ENCODE measurements at places on chromosomes 16 and 17.
A peak's percentile ranks its signal among the peaks of the same experiment; 100 is the strongest.

GRCh38 chr17:34182036-34182803 is 72.9 kb upstream of the CCL2 start:
- DNase-seq, result no peak

GRCh38 chr17:78342449-78343186 is 17.3 kb downstream of the SOCS3 start:
- peak; percentile 78 for DNase-seq

DNA sequence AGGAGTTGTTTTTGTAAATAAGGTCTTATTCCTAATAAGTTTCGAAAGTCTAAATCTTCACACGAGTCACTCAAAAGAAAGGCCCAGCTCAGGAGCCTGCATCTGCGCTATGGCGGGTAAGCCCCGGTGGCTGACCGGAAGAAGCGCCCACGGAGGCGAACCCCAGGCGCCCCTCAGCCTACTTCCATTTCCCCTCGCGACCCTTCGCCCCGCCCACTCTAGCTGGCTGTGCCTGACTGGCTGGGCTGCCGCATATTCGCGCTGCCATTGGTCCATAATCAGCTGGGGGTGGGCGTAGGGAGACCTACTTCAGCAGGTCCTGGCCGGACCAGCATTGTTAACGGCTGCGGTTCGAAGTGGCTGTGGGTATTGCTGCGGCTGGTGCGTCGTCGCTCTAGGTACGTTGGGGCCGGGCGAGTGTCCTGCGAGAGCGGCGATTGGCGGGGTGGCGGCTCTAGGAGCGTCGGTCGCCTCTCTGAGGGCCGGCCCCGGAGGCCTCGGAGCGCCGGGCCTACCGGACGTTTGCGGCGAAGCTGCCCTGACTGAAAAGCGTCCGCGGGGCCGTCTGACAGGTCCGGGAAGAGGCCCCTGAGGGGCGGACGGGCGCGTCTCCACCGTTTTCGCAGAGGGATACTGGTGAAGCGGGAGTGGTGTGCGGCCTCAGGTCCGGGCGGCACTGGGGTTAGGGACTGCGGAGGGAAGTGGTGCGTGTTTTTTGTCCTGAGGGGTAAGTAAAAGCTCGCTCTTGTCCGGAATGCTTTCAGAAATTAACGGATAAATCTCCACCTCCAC is at the start of gene ATF7IP2:
TSS of gene ATF7IP2 (plus strand) at position 337 of the 792 bp plus-strand sequence. CDS start 44,560 bp downstream, outside the sequence.
- DNase-seq, result peak; percentile 86

DNA sequence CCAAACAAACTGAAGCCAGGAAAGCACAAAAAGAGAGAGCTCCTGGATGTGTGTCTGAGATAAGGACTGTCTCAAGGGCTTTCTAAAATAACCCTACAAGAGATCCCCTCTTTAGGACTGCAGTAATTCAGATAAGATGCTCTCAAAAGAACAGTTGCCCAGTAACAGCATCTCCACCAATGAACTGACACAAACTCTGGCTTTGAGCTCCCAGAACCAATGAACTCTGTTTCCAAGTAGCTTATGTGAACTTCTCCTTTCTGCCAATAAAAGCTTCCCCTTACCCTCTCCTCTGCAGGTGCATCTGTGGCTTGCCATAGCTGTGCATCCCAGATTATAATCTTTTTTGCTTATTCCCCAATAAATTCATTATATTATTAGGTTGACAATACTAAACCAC is 421.5 kb downstream of the SLC39A11 start:
- no peak for DNase-seq

- DNase-seq, result no peak
These were observed 381.0 kb downstream of the TOX3 start for GRCh38 chr16:52165961-52166360.

GRCh38 chr17:38429476-38430100 is 1.3 kb downstream of the ARHGAP23 start:
- no peak for DNase-seq

DNA sequence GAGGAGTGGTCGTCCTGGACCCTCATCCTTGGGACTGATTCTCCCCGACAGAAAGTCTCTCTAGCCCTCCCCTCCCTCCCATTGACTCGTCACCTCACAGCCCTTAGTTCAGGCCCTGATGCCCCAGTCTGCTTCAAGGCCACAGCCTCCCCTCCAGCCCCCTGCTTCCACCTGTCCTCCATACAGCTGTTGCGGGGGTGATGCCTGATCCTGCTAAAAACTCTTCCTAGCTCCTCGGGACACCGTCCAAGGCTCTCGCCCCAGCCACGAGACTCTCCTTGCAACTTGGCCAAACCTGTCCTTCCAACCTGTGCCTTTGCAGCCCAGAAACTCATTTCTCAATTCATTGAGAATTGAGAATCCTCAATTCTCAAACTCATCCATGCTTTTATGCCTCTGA is 6.8 kb downstream of the STAC2 start:
- no peak for DNase-seq

GRCh38 chr17:81059026-81059425 is 24.1 kb downstream of the BAIAP2 start:
- DNase-seq, result no peak

DNA sequence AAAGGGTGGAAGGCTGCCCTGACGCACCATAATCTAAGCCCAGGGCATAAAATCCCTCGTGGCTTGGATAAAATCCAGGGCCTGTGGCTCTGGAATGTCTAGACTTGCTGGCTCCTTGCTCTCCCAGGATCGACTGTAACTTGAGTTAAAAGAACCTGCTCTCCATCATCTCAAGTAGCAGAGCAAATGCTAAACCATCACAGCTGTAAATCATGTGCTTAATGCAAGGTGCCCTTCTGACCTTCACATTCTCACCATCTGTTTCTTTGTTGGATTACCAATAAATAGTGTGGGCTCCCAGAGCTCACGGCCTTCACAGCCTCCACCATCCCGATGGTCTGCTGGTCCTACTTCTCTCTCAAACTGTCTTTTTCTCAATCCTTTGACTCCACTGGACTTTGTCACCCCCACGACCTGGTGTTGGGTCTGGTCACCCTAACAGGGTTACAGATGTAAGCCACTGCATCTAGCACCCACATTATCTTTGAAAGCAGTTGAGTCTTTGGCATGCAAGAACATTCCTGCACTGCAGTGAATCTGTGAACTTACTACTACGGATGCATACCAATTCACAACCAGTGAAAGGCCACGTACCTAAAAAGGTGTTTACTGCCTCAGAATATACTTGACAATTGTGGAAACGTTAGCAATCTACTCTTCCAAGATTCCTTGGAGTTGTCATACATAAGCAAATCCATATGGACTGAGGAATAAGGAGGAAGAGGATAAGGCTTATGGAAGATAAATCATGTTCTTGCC is 15.3 kb downstream of the RSL1D1 start:
- no peak for DNase-seq

GRCh38 chr17:47687748-47688147 is 6.2 kb upstream of the TBKBP1 start:
- DNase-seq, result no peak
